Panc1 (cell line): ENCODE measurements at places on chromosomes 12 and 14.

- DNase-seq = no peak
Observed at GRCh38 chr12:54991161-54991990, 6.8 kb upstream of the TESPA1 start.

GRCh38 chr12:124218243-124218560 is 76.7 kb upstream of the RFLNA start:
- DNase-seq = no peak

- DNase-seq = no peak
Observed at GRCh38 chr12:117047810-117048584, 51.2 kb downstream of the TESC start.

DNA sequence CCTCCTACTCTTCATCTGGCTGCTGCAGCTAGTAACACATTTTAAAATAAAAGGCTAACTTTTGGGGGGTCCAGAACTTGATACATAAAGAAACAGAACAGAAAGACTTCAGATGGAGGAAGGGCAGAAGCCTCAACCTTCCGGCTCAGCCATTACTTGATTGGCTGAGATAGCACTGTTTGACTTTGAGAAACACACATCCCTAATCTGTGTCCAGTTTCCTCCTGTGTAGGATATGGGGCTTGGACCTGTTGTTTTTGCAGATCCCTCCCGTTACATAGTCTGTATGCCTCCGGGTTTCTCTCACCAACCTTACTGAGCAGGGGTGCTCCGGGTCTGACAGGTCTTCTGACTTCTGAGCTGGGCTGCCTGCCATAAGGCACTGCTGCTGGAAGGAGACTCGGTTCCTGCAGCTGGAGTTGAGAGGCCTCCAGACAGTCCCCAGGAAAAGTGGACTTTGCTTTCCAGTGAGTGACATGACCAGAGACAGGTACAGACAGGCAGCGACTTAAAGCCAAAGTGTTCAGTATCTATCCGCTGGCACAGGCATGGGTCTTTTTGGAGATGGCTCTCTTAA is 8.3 kb upstream of the ZNF641 start:
- DNase-seq = no peak

- DNase-seq = no peak
Observed at GRCh38 chr12:109781668-109782325, 51.4 kb downstream of the TRPV4 start.

GRCh38 chr12:52233462-52234207 is 592 bp downstream of the KRT7 start:
- no peak for DNase-seq

GRCh38 chr12:47801904-47802246 is 17.8 kb downstream of the HDAC7 start:
- DNase-seq = no peak

DNA sequence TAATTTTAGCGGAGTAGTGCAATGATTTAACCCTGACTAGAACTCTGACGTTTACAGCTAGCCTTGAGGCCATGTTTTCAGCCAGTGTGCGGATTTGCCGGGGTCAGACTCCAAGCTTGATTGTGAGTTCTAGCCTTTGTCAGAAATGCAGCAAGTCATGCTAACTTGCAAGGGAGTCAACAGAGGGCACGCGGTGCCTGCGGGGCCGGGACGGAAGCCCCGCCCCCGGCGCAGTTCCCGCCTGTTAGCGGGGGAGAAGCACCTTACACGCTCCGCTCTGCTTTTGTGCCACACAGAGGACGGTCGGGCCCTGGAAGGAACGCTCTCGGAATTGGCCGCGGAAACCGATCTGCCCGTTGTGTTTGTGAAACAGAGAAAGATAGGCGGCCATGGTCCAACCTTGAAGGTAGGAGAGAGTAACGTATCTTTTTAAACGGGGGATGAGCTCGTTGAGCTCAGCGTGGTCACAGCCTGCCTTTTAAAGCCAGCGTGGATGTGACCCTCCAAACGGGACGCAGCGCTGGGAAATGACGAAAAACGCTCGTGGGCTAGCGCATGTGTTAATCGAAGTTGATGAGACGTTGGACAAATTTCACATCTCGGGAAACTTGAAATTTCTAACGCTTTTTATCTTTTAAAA is 14.8 kb upstream of the EID3 start:
- DNase-seq = no peak
